GM23338 (cell line): ENCODE measurements at places on chromosomes 11 and 22.

DNA sequence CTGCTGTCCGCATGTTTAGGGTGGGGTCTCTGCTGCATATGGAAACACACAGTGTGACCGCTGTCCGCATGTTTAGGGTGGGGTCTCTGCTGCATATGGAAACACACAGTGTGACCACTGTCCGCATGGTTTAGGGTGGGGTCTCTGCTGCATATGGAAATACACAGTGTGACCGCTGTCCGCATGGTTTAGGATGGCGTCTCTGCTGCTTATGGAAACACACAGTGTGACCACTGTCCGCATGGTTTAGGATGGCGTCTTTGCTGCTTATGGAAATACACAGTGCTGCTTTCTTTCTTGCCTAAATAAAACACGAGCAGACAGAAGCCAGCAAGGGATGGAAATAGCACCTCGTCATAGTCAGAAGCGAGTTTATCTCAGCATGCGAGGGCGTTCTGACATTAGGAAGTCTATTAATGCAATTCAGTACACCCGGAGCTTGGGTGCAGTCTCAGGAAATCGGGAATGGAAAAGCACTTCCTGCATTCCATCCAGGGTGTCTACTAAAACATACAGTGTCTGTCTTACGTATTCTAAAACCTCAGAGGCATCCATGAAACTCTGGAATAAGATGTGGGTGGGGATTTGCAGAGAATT is 32.6 kb upstream of the TOLLIP start:
- H3K27me3 ChIP-seq: peaks cover 15% of the 10 kb centered on the region
- H3K4me3 ChIP-seq: no peak overlapping the region
- DNase-seq: no peak
- no peaks in the 10 kb centered on the region for H3K4me1 ChIP-seq
- H3K27ac ChIP-seq: no peak overlapping the region

DNA sequence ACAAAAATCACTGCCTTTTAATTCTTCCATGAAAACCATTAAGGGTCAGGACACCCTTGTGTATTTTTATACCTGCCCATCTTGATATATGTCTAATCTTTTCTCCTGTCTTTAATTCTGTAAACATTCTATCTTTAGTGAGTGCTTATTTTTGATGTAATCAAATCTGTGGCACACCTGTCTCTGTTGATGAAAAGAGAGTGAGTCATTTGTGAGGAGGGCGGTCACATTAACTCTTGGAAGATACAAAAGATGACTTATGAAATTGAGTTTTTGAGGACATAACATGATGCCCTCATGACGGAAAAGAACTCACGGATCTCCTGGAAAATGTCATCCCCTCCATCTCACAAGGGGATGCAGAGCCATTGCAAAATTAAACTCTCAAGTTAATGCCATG is 206.5 kb upstream of the PGR start:
- H3K4me3 ChIP-seq: no peak overlapping the region
- peaks cover 14% of the 10 kb centered on the region; the same call in 1 of the 2 replicates for H3K4me1 ChIP-seq
- DNase-seq: no peak
- H3K36me3 ChIP-seq: no peaks in the 10 kb centered on the region
- H3K27ac ChIP-seq: no peak overlapping the region

DNA sequence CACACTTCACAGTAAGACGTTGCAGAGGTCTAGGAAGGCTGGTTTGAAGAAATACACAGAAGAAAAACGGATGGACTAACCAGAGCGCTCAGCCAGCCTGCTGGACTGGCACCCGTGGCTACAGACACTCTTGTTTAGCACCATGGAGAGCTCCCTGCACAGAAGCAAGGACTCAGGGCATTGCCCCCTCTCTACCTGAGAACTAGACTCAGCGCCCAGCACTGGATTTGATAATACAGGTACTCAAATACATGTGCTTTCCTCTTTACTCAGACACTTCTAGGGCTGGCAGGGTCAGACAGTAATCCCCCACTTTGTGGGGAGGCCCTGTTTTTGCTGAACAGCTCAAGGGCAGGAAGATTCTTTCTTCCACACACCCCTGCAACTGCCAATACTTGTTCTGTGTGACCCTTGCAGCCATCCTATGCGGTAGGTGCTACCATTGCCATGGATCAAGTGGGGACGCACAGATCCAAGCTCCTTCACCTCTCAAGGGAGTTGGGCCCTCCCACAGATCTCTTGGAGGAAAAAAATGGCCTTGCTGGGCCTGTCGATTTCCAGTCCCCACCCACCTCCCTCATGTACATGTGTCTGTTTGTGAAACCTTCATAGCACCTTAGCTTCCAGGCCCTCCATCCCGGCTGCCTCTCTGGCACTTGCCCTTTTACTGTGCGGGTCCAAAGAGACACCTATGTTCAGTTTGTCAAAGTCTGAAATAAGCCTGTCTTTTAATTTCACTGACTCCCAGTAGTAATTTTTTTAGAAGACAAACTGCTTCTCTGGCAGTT is 5.1 kb upstream of the P2RX6 start:
- DNase-seq: peak; percentile 83
- H3K27ac ChIP-seq: peak overlapping the region; percentile 78
- peaks cover 18% of the 10 kb centered on the region for H3K4me1 ChIP-seq
- H3K27me3 ChIP-seq: no peaks in the 10 kb centered on the region

DNA sequence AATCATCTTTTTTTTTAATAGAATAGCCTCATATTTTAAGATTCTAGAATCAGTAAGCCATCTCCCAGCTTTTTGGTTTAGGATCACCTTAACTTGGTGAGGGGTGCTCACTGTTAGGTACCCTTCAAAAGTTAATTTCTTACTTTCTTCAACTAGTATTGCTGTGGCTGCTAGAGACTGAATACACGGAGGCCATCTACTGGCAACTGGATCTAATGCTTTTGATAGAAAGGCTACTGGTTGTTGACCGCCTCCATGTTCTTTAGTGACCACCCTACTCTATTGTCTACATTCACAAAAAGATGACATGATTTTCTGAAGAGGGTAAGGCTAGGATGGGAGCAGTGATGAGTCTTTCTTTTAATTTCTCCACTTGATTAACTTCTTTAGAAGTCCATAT is 16.7 kb upstream of the ALDH3B2 start:
- DNase-seq: no peak
- no peaks in the 10 kb centered on the region for H3K27me3 ChIP-seq
- no peaks in the 10 kb centered on the region for H3K4me1 ChIP-seq
- H3K27ac ChIP-seq: no peak overlapping the region
- no peaks in the 10 kb centered on the region for H3K36me3 ChIP-seq

DNA sequence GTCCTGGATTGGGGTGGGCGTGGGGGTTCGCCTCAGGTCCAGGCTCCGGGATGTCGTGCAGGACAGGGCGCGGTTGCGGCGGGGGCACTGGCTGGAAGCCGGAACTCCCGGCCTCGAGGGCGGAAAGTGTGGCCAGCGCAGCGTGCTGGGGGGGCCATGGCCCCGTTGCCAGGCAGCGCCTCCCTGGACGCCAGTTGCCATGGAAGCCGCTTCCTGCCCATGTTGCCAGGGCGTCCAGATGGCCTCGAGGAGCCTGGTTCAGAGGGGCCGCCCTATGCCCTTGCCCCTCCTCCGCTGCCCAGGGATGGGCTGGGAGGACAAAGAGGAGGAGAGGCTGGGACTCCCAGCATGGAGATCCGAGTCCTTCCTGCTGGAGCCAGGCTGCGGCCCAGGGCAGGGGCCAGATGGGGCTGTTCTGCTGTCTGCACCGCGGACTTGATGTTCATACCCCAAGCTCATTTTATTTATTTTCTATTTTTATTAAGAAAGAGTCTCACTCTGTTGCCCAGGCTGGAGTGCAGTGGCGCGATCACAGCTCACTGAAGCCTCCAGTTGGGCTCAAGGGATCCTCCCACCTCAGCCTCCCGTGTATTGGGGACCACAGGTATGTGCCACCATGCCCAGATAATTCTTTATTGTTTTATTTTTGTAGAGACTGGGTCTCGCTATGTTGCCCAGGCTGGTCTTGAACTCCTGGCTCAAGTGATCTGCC is 4.6 kb upstream of the CCDC188 start:
- H3K27me3 ChIP-seq: no peaks in the 10 kb centered on the region
- no peak for DNase-seq

GRCh38 chr22:30079952-30080533 is at the start of gene HORMAD2:
Gene HORMAD2, plus strand, starts transcription at chr22:30080464. Its CDS starts 13,489 bp downstream, at chr22:30093953.
- 0 out of 2 replicates have a peak within 1 kb of the TSS, but pooled peaks have one; percentile 26 for H3K27ac ChIP-seq
- H3K4me3 ChIP-seq: peak within 1 kb of the TSS; percentile 62
- H3K4me1 ChIP-seq: peaks cover 5% of the 10 kb centered on the region; the same call in 1 of the 2 replicates
- H3K36me3 ChIP-seq: no peaks in the 10 kb centered on the region
- H3K27me3 ChIP-seq: no peaks in the 10 kb centered on the region
- DNase-seq: peak; percentile 100
